ENCODE measurements at places on chromosomes 11 and 22.
A peak's percentile ranks its signal among the peaks of the same experiment; 100 is the strongest.

DNA sequence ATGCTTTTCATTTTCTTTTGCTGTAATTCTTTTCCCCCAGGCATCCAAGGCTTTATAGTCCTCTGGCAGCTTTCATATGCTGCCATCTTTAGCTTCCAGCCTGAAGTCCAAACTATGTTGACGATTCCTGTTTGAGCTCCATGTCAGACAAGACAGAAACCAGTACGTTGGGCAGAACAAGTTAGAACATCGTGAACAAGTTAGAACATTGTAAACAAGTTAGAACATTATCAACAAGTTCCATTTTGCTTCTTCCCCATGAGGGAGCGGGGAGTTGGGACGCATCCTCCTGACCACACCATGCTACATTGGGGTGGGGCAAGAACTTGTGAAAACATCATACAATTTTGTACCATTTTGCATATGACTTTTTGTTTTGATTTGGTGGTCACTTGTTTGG is 23.9 kb downstream of the GLB1L2 start:
- DNase-seq, result no peak

- DNase-seq, result no peak
These were observed 12.9 kb downstream of the SFI1 start for GRCh38 chr22:31509061-31509762.

DNA sequence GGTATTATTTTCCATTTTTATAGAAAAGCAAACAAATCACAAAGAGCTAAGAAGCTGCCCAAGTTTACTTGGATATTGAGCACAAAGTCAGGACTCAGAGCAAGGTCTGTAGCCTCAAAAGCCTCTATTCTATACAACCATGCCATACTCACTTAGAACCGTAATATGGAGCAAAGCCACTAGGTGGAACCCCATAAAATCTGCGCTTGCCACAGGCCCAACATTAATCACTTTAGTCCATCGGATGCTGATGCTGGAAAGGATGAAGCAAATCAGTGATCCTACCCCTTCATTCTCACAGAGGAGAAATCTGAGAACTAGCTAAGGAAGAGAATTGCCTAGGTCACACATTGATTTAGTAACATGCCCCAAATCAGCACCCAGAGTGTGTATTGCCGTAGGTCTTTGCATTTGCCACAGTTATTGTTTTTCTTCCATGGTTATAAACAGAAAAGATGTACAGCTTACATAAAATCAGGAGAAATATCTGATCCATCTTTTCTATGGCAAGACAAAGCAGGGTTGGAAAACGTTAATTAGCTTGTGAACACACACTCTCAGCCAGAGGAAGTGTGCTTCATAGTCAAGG is 56.7 kb upstream of the RAB38 start:
- DNase-seq, result peak; percentile 71

GRCh38 chr11:21614961-21615360 is 577.9 kb upstream of the ANO5 start:
- no peak for DNase-seq

GRCh38 chr11:1479006-1479677 is 7.4 kb downstream of the MOB2 start:
- no peak for DNase-seq

DNA sequence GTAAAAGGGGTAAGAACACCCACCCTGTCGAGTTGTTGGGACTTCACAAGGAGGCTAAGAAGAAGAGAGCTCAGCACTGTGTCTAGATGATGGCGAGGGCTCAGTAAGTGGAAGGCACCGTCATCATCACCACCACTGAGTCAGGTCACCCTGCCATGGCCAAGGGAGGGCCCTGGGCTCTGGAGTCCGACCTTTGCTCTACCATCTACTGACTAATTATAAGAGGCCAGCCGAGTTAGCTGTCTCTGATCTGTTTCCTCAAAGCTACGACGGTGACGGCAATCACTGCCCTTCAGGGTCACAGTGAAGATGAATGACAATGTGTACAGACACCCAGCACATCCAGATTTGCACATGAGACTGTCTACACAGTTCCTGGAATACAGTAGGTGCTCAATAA is 29.3 kb downstream of the KIAA0930 start:
- no peak for DNase-seq

DNA sequence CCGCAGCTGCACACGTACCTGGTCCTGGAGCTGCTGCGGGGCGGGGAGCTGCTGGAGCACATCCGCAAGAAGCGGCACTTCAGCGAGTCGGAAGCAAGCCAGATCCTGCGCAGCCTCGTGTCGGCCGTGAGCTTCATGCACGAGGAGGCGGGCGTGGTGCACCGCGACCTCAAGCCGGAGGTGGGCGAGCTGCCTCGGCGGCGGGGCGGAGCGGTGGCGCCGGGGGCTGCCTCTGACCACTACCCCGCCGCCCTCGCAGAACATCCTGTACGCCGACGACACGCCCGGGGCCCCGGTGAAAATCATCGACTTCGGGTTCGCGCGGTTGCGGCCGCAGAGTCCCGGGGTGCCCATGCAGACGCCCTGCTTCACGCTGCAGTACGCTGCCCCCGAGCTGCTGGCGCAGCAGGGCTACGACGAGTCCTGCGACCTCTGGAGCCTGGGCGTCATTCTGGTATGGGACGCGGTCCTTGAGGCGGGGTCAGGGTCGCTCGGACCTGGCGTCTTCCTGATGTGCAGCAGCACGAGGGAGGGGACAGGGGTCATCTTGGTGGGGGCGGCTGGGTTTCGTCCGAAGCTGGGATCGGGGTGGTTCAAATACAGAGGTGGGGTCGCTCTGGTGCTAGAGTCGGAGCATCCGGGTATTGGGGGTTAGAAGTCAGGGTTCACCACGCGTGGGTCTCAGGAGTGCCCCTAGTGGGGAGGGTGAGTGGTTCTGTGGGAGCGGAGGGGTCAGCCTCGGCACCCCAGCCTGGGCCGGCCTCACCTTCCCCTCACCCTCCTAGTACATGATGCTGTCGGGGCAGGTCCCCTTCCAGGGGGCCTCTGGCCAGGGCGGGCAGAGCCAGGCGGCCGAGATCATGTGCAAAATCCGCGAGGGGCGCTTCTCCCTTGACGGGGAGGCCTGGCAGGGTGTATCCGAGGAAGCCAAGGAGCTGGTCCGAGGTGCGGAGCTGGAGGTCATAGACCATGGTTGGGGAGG is 10.8 kb downstream of the RPS6KA4 start:
- DNase-seq, result no peak

- peak; percentile 35 for DNase-seq
These were observed 35.1 kb downstream of the RRP8 start for GRCh38 chr11:6568191-6568918.
